Mesothelial cell of epicardium (in vitro differentiated cells): ENCODE measurements at places on chromosomes 5 and 9. TPM values are rescaled to one million over a fixed set of nuclear protein-coding genes. Genes with fewer than 3 reads are reported as not detected.

- no peak overlapping the region for H3K4me3 ChIP-seq
- no peaks in the 10 kb centered on the region for H3K27me3 ChIP-seq
- H3K27ac ChIP-seq = no peak overlapping the region
- H3K4me1 ChIP-seq = no peaks in the 10 kb centered on the region
- H3K36me3 ChIP-seq = peaks cover 7% of the 10 kb centered on the region
Measured at GRCh38 chr5:51347157-51347556, 36.1 kb upstream of the ISL1 start.

GRCh38 chr5:112604732-112605630, 132.7 kb upstream of the APC start:
- no peaks in the 10 kb centered on the region for H3K36me3 ChIP-seq
- no peak overlapping the region for H3K27ac ChIP-seq
- H3K4me3 ChIP-seq = no peak overlapping the region
- H3K4me1 ChIP-seq = peaks cover 7% of the 10 kb centered on the region
- no peaks in the 10 kb centered on the region for H3K27me3 ChIP-seq
- no peak for DNase-seq

DNA sequence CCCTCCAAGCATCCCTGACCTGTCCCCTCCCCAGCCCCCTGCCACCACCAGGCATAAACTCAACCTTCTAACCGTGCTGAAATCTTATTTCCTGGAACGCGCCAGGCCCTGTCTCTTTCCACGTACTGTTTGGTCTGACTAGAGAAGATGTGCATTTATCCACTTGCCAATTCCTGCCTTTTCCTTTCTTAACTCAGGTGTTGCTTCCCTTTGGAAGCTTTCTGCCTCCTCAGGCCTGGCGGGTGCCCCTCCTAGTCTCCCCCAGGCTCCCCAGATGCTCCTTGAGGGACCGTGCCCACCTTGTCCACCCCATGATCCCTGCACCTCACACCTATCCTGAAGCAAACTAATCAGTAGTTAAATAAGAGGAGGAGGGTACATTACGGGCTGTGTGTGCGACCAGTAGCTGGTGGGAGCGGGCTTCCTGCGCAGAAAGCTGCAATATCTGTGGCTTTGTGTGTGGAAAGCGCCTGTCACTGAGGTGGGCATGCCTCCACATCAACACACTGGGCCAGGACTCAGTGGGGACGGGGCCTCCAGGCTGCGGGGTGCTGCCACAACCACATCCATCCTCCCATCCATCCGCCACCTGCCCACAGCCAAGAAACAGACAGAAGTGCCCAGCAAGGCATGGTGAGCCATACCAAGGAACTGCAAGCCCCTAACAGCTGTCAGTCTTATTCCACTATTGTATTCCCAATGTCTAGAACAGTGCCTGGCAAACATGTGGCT, 73.5 kb downstream of the COL23A1 start:
- no peak overlapping the region for H3K27ac ChIP-seq
- H3K4me3 ChIP-seq = no peak overlapping the region
- H3K36me3 ChIP-seq = no peaks in the 10 kb centered on the region
- H3K27me3 ChIP-seq = peaks cover 28% of the 10 kb centered on the region

- H3K27ac ChIP-seq = no peak overlapping the region
- no peak for DNase-seq
- no peak overlapping the region for H3K4me3 ChIP-seq
- no peaks in the 10 kb centered on the region for H3K36me3 ChIP-seq
Measured at GRCh38 chr5:119059740-119060255, 11.1 kb upstream of the DMXL1 start.

GRCh38 chr5:181198905-181199519, 6.0 kb downstream of the TRIM7 start:
- no peaks in the 10 kb centered on the region for H3K36me3 ChIP-seq
- H3K4me3 ChIP-seq = no peak overlapping the region
- no peak overlapping the region for H3K27ac ChIP-seq
- H3K4me1 ChIP-seq = peaks cover 13% of the 10 kb centered on the region

- no peak for DNase-seq
- no peaks in the 10 kb centered on the region for H3K27me3 ChIP-seq
- H3K27ac ChIP-seq = no peak overlapping the region
- H3K4me3 ChIP-seq = no peak overlapping the region
- peaks cover 7% of the 10 kb centered on the region for H3K4me1 ChIP-seq
- peaks cover 29% of the 10 kb centered on the region for H3K36me3 ChIP-seq
Measured at GRCh38 chr5:148403344-148403743, 19.6 kb downstream of the FBXO38 start.

DNA sequence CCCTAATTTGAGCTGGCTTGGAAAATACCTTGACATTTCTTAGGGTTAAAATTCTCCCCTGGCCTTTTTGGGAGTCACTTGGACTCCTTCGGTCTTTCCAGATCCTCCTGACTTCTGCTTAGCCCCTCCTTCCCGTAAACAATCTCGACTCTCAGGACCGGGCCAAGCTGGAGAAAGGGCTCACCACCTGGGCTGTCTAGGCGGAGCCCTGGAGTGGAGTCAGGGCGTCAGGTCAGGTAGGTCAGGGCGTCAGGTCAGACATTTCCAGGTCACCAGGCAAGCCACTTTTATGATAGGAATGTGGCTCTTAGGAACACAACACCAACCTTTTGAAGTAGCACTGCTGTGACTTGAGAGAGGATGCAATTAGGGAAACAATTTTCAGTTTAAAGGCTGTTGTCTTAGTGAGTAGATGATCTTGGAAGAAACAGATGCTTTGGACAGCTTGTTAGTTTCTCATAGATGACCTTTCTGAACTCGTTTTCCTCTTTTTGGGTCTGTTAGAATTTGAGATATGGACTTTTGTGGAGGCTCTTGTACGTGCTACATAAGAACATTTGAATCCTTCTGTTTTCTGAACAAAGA, 12.8 kb downstream of the OSTF1 start:
- H3K4me1 ChIP-seq = peaks cover 20% of the 10 kb centered on the region
- no peak for DNase-seq
- no peaks in the 10 kb centered on the region for H3K36me3 ChIP-seq

DNA sequence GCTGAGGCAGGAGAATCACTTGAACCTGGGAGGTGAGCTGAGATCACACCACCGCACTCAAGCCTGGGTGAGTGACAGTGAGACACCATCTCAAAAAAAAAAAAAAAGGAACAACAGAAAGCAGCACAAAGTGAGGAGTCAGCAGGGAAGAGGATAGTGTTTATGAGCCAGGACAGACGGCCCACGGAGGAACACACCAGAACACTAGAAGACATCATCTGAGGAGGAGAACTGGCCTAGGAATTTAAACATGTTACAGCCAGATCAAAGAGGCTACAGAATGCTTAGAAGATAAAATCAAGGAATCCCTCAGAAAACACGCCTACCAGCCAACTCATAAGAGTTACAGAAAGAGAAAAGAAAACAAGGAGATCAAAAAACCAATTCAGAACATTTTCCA, 12.2 kb downstream of the UBAC1 start:
- peaks cover 33% of the 10 kb centered on the region for H3K36me3 ChIP-seq
- H3K27ac ChIP-seq = peak overlapping the region; percentile 89
- no peak overlapping the region for H3K4me3 ChIP-seq
- H3K27me3 ChIP-seq = no peaks in the 10 kb centered on the region
- no peak for DNase-seq

DNA sequence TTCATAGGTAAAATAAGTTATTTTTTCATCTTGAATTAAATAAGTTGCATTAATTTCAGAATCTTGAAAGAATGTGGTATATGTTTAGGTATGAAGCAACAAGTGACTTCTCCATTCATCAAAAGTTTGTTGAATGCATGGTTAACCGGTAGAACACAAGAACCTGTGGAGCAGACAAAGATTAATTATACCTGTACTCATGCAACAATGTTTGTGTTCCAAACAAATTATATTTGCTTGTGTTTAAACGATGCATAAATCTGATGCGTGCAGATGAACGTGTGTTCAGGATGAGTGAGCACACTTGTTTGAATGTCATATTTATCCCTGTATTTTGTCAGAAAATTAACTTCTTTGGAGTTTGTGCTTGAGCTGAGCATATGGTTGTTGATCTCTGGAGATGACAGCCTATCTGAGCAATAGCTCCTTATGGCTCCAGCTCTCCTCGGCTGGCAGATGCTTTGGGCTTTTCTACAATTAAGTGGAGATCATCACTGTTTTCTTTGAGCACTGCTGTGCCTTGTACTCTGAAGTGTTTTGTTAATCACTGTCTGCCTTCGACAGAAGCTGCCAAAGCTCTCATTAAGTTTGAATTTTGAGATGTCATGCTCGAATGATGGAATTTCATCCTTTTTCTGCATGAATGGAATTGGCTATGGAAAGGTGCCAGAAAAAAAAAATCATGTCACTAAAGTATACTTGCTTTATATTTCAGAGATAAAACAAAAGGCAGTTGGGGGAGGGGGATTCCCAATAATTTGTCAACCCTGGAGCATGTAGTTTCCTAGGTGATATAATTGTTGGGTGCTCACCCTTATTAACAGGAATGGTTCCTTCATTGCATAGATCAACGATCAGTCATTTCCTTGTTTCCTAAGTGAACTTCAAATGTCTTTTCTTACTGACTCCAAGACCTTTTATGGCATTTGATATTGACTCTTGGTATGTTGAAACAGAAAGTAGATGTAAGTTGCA, 502.5 kb upstream of the ARRDC3 start:
- H3K36me3 ChIP-seq = no peaks in the 10 kb centered on the region
- no peak for DNase-seq
- H3K27ac ChIP-seq = no peak overlapping the region
- H3K4me1 ChIP-seq = peaks cover 3% of the 10 kb centered on the region
- H3K4me3 ChIP-seq = no peak overlapping the region

DNA sequence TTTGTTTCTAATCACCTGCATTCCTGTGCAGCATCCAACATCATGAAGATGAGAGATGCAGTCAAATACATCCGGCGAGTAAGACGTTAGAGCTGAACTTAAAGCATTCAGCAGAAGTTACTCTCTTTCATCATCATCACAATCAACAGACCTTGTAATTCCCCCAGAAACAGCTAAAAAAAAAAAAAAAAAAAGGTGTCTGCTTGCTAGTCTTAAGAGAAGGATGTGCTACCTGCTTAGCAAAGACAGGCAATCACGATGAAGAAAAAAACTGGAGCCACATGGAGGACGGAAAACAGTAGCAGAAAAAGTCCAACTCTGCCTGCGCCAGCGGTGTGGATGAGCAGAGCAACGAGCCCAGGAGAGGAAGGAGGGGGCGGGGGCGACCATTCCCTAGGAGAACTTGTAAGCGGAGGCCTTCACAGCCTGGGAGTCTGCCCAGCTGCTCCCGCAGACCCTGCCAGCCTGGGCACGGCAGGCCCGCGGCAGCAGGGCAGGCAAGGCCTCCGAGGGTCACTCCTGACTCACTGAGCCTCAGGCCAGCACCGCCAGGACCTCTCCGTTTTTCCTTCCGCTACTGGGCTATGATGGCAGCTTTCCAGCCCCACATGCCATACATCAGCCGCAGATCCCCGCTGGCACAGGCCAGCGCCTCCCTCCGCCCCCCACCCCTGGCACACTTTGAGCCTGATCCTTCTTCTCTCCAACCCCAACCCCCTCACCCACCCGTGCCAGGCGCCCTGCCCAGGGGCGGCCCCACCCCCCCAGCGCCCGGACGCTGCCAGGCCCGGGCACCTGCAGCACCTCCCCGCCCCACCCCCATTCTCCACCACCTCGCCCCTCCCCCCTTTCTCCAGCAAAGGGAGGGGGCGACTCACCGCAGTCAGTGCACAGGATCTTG, 1.4 kb downstream of the NRG2 start:
- DNase-seq = no peak
- H3K36me3 ChIP-seq = no peaks in the 10 kb centered on the region
- H3K27me3 ChIP-seq = peaks cover 86% of the 10 kb centered on the region
- no peak overlapping the region for H3K27ac ChIP-seq

GRCh38 chr9:105483618-105484017, 35.8 kb downstream of the FSD1L start:
- H3K27ac ChIP-seq = no peak overlapping the region
- no peaks in the 10 kb centered on the region for H3K4me1 ChIP-seq
- no peak overlapping the region for H3K4me3 ChIP-seq
- no peak for DNase-seq
- H3K27me3 ChIP-seq = no peaks in the 10 kb centered on the region
- peaks cover 4% of the 10 kb centered on the region for H3K36me3 ChIP-seq

DNA sequence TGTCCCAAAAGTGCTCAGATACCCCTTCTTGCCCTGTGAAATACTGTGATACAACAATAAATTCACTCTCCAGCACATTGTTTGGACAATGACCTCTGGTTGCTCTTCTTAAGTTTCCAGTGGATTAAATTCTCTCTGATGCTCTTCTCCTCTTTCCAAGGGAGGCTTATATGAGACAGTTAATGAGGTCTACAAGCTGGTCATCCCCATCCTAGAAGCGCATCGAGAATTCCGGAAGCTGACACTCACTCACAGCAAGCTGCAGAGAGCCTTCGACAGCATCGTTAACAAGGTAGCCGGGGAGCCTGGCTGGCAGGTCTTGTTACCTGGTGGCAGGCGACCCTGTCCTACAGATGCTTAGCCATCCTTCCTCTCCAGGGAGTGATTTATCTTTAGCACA, 226.5 kb downstream of the DOCK8 start:
- H3K27me3 ChIP-seq = no peaks in the 10 kb centered on the region
- no peak overlapping the region for H3K4me3 ChIP-seq
- peaks cover 31% of the 10 kb centered on the region for H3K4me1 ChIP-seq
- peaks cover 12% of the 10 kb centered on the region for H3K36me3 ChIP-seq

DNA sequence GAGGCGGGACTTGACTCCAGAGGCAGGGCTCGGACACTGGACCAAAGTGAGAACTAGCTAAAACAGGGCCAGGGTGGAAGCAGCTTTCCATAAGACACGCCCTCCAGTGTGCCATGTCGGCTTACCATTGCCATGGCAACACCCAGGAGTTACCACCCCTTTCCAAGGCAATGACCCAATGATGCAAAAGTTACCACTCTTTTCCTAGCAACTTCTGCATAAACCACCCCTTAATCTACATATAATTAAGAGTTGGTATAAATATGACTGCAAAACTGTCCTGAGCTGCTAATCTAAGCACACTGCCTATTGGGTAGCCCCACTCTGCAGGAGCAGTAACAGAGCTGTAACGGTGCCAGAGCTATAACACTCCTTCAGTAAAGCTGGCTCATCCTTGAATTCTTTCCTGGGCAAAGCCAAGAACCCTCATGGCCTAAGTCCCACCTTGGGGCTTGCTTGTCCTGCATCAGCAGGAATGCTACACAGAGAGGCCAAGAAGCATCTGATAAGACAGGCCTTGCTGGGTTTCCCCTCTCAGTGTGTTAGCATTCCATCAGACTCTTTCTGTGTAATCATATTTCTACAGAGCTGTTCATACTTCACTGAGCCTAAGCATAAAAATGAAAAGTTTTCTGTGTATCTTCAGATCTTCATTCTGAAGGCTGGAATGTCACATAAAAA, 262.7 kb upstream of the KLF9 start:
- H3K36me3 ChIP-seq = no peaks in the 10 kb centered on the region
- no peaks in the 10 kb centered on the region for H3K27me3 ChIP-seq
- peaks cover 19% of the 10 kb centered on the region for H3K4me1 ChIP-seq
- H3K4me3 ChIP-seq = no peak overlapping the region
- DNase-seq = no peak

GRCh38 chr5:10876006-10876744, 115.1 kb upstream of the DAP start:
- H3K27ac ChIP-seq = no peak overlapping the region
- H3K4me3 ChIP-seq = no peak overlapping the region
- no peaks in the 10 kb centered on the region for H3K36me3 ChIP-seq
- H3K4me1 ChIP-seq = peaks cover 40% of the 10 kb centered on the region

GMCL2 gene
- total RNA-seq = not detected in 3 replicates

WNT8A gene
- total RNA-seq = not detected in 3 replicates

SAXO1 gene
- total RNA-seq = 0.13 to 0.43 TPM (median 0.38 TPM) in 3 replicates

PAIP1 gene
- total RNA-seq = 97.9 to 109 TPM (median 103 TPM) in 3 replicates

TMEM161B gene
- 20.3 to 29.5 TPM (median 23.1 TPM) in 3 replicates for total RNA-seq

SETD9 gene
- total RNA-seq = 13.1 to 15.6 TPM (median 15.2 TPM) in 3 replicates

PHF24 gene
- 0.62 to 0.99 TPM (median 0.83 TPM) in 3 replicates for total RNA-seq
